ENCODE measurements at places on chromosomes 13 and 19.

- DNase-seq, result no peak
These were observed 919 bp downstream of the DACT3 start for GRCh38 chr19:46660008-46660517.

DNA sequence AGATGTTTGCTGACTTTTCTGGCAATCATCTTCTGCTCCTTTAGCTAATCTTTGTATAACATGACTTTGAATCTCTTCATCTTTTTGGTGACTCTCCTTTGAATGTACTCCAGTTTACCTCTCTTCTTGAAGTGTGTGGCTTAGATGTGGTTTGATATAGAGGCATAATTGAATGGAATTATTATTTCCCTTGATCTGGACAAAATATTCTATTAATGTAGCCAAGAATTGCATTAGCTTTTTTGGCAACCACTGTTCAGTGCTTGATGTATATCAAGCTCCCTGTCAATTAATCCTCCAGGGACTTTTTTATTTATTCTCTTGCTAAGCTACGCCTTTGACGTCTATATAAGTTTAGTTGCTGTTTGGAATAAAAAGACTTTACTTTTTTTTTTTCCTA, 490.8 kb downstream of the PCDH20 start:
- DNase-seq, result no peak

DNA sequence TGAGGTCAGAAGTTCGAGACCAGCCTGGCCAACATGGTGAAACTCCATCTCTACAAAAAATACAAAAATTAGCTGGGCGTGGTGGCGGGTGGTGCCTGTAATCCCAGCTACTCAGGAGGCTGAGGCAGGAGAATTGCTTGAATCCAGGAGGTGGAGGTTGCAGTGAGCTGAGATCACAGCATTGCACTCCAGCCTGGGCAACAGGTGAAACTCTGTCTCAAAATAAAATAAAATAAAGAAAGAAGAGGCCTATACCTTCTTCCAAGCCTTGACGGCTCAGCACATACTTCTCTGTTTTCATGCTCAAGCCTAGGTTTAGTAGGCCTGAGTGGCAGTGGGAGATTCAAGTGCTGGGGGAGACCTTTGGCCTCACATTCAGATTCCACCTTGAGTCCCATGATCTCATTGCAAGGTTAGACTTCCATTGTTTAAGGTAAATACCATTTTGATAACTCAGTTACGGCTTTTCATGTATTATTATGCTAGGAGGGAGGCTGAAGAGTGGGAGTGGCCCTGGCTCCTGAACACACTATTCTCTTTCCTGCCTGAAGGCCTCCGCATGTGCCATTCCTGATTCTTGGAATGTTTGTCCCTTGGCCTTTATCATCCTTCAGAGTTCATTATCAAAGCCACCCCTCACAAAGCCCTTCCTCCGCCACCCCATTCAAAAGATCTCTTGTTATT, 1.6 kb upstream of the SPINT2 start:
- DNase-seq, result no peak

GRCh38 chr13:75236774-75237173, 245.2 kb downstream of the TBC1D4 start:
- no peak for DNase-seq

GRCh38 chr13:93345770-93346169, 119.2 kb downstream of the GPC6 start:
- DNase-seq, result no peak

DNA sequence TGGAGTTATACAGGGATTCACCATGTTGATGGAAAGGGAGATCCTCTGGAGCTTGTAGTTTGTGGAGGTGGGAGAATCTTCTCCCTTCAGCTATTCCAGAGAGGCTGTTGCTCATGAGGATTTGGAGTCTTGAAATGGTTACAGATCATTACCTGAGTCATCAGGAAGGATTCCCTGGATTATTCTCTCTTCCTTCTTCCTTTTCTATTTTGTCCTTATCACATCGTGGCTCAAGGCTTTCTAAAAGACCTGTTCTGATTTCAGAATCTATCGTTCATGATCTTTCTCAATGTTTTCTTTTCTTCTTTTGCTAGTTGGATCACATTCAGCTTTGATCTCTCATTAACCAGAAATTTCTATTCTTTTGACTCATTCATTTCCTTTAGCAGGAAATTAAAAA, 196.0 kb downstream of the KLF5 start:
- no peak for DNase-seq

DNA sequence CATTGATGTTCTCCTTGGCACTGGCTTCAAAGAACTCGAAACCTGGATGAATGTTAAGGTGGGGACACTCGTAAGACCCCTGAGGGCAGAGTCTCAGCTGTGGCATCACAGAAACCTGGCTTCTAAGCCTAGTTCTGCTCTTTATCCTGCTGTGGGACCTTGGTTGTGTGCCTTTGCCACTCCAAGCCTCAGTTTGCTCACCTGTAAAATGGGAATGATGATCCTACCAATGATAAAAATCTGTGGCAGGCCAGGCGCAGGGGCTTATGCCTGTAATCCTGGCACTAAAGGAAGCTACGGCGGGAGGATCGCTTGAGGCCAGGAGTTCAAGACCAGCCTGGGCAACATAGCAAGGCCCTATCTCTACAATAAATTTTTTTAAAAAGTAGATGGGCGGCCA, 13.9 kb downstream of the RAB3D start:
- no peak for DNase-seq

DNA sequence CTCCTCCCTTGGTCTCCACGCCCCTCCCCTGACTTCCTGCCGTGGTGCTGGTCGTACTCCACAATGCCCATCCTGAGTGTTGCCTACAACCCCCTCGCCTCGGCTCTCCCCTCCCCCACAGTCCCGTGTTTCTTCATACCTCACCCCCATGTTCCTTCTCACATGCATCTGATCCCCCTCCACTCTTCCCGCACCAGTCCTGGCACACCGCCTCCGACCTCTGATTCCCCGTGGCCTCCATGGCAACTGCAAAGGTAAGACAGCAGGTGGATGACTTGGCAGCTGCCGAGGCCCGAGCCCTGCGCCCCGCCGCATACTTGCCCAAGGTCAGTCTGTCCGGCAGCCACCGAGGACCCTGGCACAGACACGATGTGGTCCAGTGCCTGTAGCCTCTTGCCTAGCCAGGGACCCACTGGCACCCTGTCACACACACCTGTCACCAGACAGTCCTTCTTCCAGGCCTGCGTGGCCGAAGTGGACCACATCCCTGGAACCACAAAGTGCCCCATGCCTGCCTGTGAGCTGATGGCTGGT, 16.1 kb upstream of the SDHAF1 start:
- no peak for DNase-seq

DNA sequence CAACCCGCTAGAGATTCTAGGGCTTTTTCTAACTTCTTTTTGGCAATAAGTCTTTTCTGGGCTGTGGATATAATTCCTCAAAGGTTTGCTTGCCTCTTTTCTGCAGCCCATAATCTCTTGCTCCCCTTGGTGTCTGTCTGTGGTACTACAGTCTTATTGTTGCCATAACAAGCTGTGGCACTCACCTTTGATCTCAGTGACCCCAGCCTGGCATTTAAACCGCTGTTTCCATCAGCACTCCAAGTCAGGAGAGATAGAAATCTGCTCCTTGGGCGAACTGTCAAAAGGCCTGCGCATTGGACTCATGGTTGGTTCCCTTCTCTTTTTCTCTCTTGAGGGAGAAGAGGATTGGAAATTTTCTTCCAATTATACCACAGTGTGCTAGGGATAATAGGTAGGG, 14.5 kb upstream of the MPHOSPH8 start:
- no peak for DNase-seq

DNA sequence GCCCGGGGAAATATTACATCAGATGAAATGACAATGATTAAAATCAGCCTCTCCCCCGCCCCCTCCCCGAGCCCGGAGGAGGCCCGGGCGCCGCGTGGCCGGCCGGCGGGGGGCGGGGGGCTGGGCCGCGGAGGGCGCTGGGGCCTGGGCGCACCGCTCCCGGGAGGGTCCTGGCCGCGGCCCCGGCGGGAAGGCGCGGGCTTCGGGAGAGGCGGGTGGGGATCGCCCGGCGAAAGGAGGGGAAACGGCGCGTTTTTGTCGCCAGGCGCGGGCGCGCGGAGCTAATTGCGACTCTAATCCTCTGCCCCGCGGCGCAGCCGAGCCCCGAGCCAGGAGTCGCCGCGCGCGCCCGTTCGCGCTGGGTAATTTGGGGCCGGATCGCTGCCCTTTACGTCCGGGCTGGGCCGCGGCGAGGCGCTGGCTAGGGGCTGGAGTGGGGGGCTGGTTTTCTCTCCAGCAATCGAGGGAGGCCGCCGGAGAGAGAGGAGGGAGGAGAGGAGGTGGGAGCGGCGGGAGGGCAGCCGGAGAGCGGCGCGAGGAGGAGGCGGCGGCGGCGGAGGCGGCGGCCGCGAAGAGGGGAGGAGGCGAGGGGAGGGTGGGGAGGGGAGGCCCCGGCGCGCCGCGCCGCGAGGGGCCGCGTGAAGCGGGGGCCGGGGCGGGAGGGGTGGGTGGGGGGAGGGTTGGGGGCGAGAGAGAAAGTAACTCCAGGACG, at the start of gene KCTD15:
TSS of gene KCTD15 (plus strand) at position 707 of the 712 bp plus-strand sequence. CDS start 3,585 bp downstream, outside the sequence.
- DNase-seq, result no peak

DNA sequence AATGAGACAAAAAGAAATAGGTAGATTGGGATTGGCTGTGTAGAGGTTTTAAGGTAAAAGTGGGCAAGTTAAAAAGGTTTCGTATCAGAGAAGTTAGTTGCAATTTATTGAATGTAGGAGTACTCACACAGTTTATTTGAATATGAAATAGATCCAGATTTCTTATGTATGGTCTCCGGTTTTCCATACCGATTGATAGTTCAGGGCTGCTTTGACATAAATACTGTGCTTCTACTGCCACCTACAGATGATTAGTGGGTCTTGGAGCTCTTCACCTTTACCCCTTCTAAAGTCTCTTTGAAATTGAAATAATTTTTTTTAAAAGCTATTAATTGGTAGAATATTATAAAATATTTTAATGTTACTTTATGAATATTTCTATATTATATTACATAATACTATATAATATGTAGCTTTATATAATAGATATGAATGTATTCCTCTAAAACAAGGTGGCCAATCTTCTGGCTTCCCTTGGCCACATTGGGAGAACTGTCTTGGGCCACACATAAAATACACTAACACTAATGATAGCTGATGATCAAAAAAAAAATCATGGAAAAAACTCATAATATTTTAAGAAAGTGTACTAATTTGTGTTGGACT, 7.7 kb upstream of the GPR18 start:
- DNase-seq, result no peak

DNA sequence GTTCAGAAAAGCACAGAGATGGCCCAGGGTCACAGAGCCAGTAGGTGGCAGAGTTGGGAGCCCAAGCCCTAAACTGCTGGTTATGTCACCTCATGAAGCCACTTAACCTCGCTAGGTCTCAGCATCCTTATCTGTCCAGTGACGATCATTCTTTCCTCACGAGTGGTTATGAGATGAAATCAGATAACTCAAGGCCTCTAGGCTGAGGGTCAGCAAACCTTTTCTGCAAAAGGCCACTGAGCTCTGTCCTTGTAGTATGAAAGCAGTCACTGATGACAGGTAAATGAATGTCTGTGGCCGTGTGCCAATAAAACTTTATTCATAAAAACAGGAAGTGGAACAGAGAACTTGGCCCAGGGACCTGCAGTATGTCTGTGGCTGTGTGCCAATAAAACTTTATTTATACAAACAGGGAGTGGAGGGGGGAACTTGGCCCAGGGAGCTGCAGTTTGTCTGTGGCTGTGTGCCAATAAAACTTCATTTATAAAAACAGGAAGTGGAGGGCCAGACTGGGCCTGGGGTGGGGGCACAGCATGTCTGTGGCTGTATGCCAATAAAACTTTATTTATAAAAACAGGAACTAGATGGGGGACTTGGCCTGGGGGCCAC, 71.2 kb downstream of the GNG7 start:
- no peak for DNase-seq

- DNase-seq, result no peak
These were observed 43.7 kb upstream of the OLFM4 start for GRCh38 chr13:52984881-52985363.

DNA sequence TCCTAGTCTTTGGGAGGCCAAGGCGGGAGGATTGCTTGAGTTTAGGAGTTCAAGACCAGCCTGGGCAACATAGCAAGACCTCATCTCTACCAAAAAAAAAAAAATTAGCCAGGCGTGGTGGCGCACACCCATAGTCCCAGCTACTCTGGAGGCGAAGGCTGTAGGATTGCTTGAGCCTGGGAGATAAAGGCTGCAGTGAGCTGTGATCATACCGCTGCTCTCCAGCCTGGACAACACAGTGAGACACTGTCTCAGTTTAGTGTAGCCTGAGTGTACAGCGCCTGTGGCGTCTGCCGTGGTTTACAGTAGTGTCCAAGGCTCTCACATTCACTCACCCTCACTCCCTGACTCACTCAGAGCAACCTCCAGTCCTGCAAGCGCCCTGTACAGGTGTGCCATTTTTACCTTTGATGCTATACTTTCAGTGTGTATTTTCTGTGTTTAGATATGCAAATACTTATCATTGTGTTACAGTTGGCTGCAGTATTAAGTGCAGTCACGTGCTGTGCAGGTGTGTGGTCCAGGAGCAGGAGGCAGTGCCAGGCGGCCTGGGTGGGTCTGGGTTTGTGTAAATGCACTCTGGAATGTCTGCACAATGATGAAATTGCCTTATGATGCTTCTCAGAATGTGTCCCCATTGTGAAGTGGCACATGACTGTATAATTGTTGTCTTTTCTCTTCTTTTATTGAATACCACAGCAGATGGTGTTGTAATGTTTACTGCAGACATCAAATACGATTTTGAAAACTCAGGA, 36.1 kb upstream of the DCUN1D2 start:
- no peak for DNase-seq

DNA sequence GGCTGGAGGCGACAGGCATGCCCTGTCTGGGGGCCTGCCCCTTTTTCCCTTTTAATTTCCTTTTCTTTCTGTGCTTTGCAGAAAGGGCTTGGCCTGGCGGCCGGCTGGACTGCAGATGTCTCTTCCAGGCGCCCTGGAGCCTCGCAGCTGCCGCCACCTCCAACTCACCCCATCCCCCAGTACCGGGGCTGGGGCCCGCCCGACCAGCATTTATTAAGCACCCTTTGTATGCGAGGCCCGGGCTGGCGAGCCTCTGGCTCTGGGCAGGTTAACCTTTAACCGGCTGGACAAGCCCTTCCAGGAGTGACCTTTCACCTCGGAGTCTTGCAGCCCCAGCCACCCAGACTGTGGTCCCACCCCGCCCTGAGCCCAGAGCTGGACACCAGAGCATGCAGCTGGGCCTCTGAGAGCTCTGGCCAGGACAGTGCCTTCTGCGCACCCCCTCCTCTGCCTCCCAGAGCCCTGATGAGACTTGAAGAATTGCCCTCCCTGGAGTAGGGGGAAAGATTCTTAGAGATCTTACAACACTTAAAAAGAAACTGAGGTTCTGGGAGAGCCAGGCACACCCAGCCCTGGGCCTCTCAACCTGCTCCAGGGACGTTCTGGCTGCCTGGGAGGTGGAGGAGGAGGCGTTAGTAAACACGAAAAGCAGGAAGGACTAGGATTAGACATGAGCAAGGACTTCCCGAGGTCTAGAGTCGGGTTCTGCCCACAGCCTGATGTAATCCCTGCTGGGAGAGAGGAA, 1.1 kb upstream of the NR2F6 start:
- DNase-seq, result no peak

DNA sequence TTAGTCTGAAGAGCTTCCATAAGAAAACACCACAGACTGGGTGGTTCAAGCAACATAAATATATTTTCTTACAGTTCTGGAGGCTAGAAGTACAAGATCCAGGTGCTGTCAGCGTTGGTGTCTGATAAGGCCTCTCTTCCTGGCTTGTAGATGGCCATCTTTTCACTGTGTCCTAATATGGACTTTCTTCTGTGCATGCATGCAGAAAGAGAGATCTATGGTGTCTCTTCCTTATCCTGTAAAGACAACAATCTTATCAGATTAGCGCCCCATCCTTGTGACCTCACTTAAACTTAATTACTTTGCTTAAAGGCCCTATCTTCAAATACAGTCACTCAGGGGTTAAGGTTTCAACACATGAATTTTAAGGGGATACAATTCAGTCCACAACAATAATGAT, 14.1 kb upstream of the NDFIP2 start:
- no peak for DNase-seq

All from RWPE2 (cell line).